Cortex of kidney (tissue), 1 donor: ENCODE measurements at places on chromosomes 3 and 15.

- DNase-seq = no peak
Measured at GRCh38 chr3:43525386-43525785, 96.4 kb downstream of the ANO10 start.

GRCh38 chr3:114155370-114155821 is 23.5 kb downstream of the DRD3 start:
- no peak for DNase-seq

DNA sequence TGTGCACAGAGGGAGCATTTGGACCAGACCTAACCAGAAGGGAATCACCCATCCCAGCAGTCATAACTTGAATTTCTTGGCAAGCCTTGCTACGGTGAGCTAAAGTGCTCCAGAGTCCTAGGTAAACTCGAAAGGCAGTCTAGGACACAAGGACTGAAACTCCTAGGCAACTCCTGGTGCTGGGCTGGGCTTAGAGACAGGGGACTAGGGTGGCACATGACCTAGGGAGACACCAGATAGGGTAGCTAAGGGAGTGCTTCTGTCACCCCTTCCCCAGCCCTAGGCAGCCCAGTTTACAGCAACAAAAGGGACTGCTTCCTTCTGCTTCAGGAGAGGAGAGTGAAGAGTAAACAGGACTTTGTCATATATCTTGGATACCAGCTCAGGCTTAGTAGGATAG is 256.4 kb upstream of the ARHGEF26 start:
- DNase-seq = no peak

GRCh38 chr3:12620729-12621128 is 43.2 kb downstream of the RAF1 start:
- no peak for DNase-seq

GRCh38 chr3:40387001-40387894 is at the start of gene ENTPD3:
Gene ENTPD3, plus strand, starts transcription at chr3:40387184. Its CDS starts 874 bp downstream, at chr3:40388058.
- no peak for DNase-seq
